ENCODE measurements at places on chromosomes 5 and 9. TPM values are rescaled to one million over a fixed set of nuclear protein-coding genes. Genes with fewer than 3 reads are reported as not detected.

GRCh38 chr9:124502711-124503702 lies 4.2 kb downstream of the NR5A1 start:
- H3K4me1 ChIP-seq, result no peaks in the 10 kb centered on the region
- no peaks in the 10 kb centered on the region for H3K27me3 ChIP-seq
- no peak overlapping the region for H3K4me3 ChIP-seq
- H3K27ac ChIP-seq, result no peak overlapping the region
- H3K36me3 ChIP-seq, result no peaks in the 10 kb centered on the region

DNA sequence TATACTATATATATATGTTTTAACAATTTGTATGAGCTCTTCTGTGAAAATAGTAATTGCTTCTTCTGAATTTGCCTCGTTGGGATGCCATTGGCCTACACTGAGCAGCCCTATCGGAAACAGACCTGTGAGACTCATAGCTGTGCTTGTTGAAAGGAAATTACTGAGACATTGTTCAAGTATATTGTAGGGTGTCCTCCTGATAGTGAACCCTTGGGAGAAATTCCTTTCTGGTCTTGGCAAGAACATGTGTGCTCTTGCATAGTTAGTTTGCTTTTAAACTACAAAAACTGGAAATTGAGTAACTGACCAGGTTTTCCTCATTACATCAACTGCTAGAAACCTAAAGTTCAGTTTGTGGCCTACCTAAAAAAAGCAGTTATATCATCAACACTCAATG lies 160.9 kb downstream of the LURAP1L start:
- H3K36me3 ChIP-seq, result no peaks in the 10 kb centered on the region
- no peaks in the 10 kb centered on the region for H3K27me3 ChIP-seq
- no peak overlapping the region for H3K27ac ChIP-seq
- H3K4me1 ChIP-seq, result peaks cover 14% of the 10 kb centered on the region
- DNase-seq, result no peak
- H3K4me3 ChIP-seq, result no peak overlapping the region

DNA sequence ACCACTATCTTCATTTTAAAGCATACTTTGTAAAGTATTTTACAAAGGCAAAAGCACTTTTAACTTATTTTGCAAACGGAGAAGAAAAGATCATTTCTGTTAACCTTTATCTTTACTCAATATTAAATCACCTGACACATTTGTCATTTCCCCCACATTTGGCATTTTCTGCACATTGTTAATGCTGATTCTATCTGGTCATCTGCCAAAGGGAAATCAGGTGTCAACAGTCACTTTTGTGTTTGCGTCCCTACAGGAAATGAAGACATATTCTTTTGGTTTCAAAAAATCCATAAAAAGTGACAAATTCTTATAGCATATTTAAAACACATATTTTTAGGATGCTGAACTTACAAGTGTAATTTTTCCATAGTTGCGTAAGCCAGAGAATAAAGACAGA lies 191.3 kb upstream of the TMEM161B start:
- no peak overlapping the region for H3K4me3 ChIP-seq
- H3K36me3 ChIP-seq, result no peaks in the 10 kb centered on the region
- DNase-seq, result no peak
- H3K4me1 ChIP-seq, result no peaks in the 10 kb centered on the region

- H3K27ac ChIP-seq, result no peak overlapping the region
- no peak for DNase-seq
- H3K27me3 ChIP-seq, result peaks cover 40% of the 10 kb centered on the region
- no peaks in the 10 kb centered on the region for H3K4me1 ChIP-seq
- no peak overlapping the region for H3K4me3 ChIP-seq
- H3K36me3 ChIP-seq, result no peaks in the 10 kb centered on the region
These were observed 5.8 kb downstream of the ITK start for GRCh38 chr5:157186309-157187045.

- no peak overlapping the region for H3K27ac ChIP-seq
- H3K4me1 ChIP-seq, result no peaks in the 10 kb centered on the region
These were observed 47.0 kb downstream of the RAPGEF1 start for GRCh38 chr9:131692612-131693562.

GRCh38 chr9:131657037-131657377 lies 82.9 kb downstream of the RAPGEF1 start:
- no peak for DNase-seq
- no peak overlapping the region for H3K27ac ChIP-seq
- H3K4me3 ChIP-seq, result no peak overlapping the region
- no peaks in the 10 kb centered on the region for H3K27me3 ChIP-seq
- peaks cover 18% of the 10 kb centered on the region for H3K4me1 ChIP-seq

GRCh38 chr5:39219437-39219836 lies at the start of gene FYB1:
FYB1 (minus strand) TSS chr5:39219563; CDS start chr5:39202960, 16,603 bp downstream.
- no peaks in the 10 kb centered on the region for H3K36me3 ChIP-seq
- no peaks in the 10 kb centered on the region for H3K27me3 ChIP-seq
- no peak within 1 kb of the TSS for H3K4me3 ChIP-seq
- H3K4me1 ChIP-seq, result no peaks in the 10 kb centered on the region
- no peak for DNase-seq
- H3K27ac ChIP-seq, result no peak within 1 kb of the TSS

Gene NMUR2
- not detected for total RNA-seq

Gene OBP2A
- not detected for total RNA-seq

Gene NR5A1
- total RNA-seq, result 0.64 TPM

- H3K36me3 ChIP-seq, result no peaks in the 10 kb centered on the region
- no peaks in the 10 kb centered on the region for H3K4me1 ChIP-seq
- peaks cover 15% of the 10 kb centered on the region for H3K27me3 ChIP-seq
- DNase-seq, result no peak
- no peak overlapping the region for H3K27ac ChIP-seq
These were observed 11.5 kb upstream of the FRMPD1 start for GRCh38 chr9:37639109-37639762.

- no peaks in the 10 kb centered on the region for H3K36me3 ChIP-seq
- H3K27me3 ChIP-seq, result no peaks in the 10 kb centered on the region
- H3K4me1 ChIP-seq, result no peaks in the 10 kb centered on the region
- H3K4me3 ChIP-seq, result no peak overlapping the region
- no peak overlapping the region for H3K27ac ChIP-seq
These were observed 3.5 kb upstream of the HNRNPA0 start for GRCh38 chr5:137757634-137758033.

DNA sequence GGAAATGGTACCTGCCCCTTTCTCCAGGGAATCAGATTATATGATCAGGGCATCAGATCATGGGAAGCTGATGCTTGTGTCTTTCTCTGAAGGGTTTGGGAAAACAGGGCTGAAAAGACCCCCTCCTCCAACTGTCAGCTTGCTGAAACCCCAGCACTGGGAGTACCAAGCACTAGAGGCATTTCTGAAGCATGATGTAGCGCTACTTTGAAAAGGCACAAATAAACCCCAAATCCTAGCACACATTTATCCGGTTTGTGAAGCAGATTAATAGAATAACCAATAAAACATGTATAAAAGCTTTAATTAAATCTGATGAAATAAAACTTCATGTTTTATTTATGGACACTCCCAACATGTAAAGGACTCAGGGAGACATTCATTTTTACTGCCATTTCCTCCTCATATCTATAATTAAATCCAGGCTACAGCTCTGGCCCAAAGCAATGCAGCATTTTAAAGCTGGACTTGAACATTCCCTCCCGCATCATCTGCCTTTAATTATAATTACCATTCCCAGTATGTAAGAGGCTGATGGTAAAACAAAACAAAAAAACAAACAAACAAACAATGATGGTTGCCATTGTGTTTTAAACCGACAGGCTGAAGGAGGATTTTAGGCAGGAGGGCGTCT lies 298.2 kb upstream of the RFX3 start:
- no peaks in the 10 kb centered on the region for H3K27me3 ChIP-seq
- H3K4me3 ChIP-seq, result no peak overlapping the region
- DNase-seq, result no peak

DNA sequence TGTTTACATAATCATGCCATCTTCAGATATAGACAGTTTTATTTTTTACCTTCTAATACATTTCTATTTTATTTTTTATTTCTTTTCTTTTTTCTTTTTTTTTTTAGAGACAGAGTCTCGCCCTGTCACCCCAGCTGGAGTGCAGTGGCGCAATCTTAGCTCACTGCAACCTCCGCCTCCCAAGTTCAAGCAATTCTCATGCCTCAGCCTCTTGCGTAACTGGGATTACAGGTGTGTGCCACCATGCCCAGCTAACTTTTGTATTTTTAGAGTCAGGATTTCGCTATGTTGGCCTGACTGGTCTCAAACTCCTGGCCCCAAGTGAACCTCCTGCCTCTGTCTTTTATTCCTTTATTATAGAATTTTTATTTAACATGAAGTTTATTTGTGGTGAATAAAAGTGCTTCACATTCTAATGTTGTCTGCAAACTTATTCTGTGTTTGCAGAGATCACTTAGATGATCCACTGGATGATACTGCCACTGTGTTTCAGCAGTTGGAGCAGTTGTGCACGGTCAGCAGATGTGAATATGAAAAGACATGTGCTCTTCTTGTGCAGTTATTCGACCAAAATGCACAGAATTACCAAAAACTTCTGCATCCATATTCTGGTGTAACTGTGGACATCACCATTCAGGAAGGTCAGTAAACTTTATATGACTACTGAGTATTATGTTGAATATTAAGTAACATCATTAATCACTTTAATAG lies 62.2 kb downstream of the RANBP17 start:
- H3K36me3 ChIP-seq, result no peaks in the 10 kb centered on the region
- H3K27ac ChIP-seq, result no peak overlapping the region
- no peaks in the 10 kb centered on the region for H3K4me1 ChIP-seq

DNA sequence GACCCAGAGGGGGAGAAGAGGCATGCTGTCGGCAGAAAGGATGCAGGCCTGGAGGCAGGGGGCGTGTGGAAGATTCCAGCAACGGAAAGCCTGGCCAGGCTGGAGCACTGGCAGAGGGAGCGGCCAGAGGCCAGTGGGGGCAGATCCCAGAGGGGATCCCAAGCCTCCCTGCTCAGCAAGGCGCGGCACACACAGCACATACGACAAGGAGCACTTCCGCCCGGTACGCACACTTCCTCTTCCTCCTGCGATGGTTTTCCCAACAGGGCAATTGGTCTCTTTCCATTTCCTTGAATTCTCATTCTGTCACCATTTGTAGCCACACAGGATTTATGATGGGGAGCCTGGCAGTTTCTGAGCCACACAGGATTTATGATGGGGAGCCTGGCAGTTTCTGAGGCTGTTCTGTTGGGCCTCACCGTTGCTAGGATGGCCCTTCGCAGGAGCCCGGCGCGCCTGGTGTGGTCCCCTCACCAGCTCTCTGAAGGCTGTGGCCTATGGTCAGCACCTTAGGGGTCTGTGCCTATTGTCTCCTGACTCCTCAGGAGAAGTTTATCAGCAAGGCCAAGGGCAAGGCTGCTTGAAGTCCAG lies 123.5 kb upstream of the RAPGEF1 start:
- no peaks in the 10 kb centered on the region for H3K36me3 ChIP-seq
- H3K27me3 ChIP-seq, result no peaks in the 10 kb centered on the region
- H3K4me3 ChIP-seq, result no peak overlapping the region

Gene RC3H2
- 53.8 TPM for total RNA-seq

- no peaks in the 10 kb centered on the region for H3K27me3 ChIP-seq
- DNase-seq, result no peak
- peak overlapping the region; percentile 37 for H3K4me3 ChIP-seq
- H3K4me1 ChIP-seq, result peaks cover 19% of the 10 kb centered on the region
These were observed 734 bp downstream of the KIF27 start for GRCh38 chr9:83920469-83920926.

Gene OSMR
- total RNA-seq, result 46.0 TPM

Gene CEMIP2
- total RNA-seq, result 14.3 TPM

Gene TBC1D13
- total RNA-seq, result 17.5 TPM

- H3K4me1 ChIP-seq, result no peaks in the 10 kb centered on the region
- no peaks in the 10 kb centered on the region for H3K36me3 ChIP-seq
- DNase-seq, result no peak
- no peak overlapping the region for H3K27ac ChIP-seq
- no peaks in the 10 kb centered on the region for H3K27me3 ChIP-seq
These were observed 479.0 kb downstream of the CYLC2 start for GRCh38 chr9:103474156-103474555.

DNA sequence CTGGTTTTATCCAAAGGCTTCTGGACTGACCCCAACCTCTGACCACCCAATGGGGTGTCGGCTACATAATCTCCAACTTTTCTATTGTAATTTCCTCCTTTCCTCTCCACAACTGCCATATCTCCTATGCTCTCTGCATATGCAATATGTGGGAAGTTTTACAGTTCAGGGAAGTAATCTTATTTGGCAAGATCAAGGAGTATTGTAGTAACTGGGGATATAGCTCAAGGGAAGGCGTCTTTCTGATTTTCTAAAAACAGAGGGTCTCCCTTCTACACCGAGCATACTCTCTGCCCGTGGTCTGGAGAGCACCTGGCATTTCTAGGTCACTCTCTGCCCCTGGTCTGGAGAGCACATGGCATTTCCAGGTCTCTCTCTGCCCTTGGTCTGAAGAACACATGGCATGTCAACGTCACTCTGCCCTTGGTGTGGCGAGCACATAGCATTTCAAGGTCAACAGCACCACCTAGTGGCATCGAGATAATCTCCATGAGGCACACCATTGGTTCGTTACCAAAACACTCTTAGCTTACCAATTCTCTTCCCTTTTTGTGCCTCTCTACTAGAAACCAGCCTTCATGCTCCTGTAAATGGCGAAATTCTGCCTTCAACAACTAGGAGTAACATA lies 616.4 kb upstream of the NUDT12 start:
- peaks cover 2% of the 10 kb centered on the region for H3K4me1 ChIP-seq
- peak; percentile 68 for DNase-seq
- no peak overlapping the region for H3K4me3 ChIP-seq
- no peak overlapping the region for H3K27ac ChIP-seq
- no peaks in the 10 kb centered on the region for H3K27me3 ChIP-seq
- H3K36me3 ChIP-seq, result no peaks in the 10 kb centered on the region

GRCh38 chr5:95760273-95761191 lies 29.4 kb downstream of the RHOBTB3 start:
- no peak for DNase-seq
- no peak overlapping the region for H3K4me3 ChIP-seq
- H3K27ac ChIP-seq, result no peak overlapping the region
- peaks cover 39% of the 10 kb centered on the region for H3K4me1 ChIP-seq

GRCh38 chr9:136937186-136938001 lies 7.1 kb downstream of the FBXW5 start:
- H3K4me3 ChIP-seq, result no peak overlapping the region
- no peak for DNase-seq
- H3K27me3 ChIP-seq, result no peaks in the 10 kb centered on the region
- no peaks in the 10 kb centered on the region for H3K4me1 ChIP-seq
- H3K36me3 ChIP-seq, result peaks cover 10% of the 10 kb centered on the region
- no peak overlapping the region for H3K27ac ChIP-seq

DNA sequence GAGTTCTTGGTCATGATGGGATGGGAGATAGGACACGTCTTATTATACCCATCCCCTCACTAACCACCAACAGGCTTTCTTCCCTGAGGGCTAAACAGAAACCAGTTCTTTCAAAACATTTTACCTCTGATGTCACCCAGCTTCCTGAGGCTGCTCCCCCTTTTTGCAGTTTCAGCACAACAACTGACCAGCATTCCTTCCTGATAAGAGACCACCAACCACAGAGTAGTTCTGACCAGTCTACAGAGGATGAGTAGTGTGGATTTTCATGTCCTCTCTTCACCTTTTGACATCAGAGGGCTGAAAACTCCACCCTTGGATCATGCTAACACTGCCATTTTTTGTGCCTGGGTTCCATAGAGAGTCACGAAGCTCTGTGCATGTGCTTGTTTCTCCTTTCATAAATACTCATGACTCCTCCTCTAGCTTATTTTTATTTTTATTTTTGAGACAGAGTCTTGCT lies 82.6 kb downstream of the OSTF1 start:
- no peaks in the 10 kb centered on the region for H3K27me3 ChIP-seq
- no peaks in the 10 kb centered on the region for H3K4me1 ChIP-seq
- H3K36me3 ChIP-seq, result no peaks in the 10 kb centered on the region
- H3K27ac ChIP-seq, result no peak overlapping the region

Gene SLC25A48
- 2.8 TPM for total RNA-seq
